Suppressor macrophage treated with lipopolysaccharide for 1 hour (primary cell): ENCODE measurements at places on chromosomes 7 and 10.

DNA sequence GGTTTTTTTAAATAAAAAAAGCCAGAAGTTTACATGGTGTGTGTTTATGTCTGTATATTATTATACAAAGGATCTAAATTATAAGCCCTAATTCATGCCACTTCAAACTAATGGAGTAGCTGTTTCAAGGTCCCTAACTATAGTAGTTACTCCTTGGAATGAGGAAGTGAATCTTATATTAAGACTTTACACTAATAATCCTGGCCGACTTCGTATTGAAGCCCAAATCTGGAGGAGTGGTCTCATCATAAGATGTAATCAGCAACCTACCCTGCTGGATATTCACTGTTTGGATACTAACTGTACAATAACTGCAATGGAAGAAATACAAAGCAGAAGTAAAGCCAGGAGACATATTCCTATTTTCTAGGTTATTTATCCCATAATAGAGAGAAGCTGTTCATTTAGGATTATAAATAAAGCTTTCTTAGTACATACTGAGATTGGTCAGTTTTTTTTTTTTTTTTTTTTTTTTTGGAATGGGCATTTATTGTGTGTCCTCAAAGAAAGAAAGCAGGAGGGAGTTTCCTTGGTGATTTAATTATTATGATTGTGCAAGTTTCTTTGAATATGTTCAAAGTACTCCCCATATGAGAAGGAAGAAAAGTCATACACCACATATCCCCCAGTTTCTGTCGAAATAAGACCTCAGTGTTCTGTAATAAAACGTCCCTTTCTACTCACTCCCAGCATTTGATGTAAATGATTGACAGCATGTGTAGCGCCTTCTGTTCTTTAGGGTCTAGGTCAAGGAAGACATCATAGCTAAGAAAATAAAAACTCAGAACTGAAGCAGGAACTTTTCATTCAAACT is 397.8 kb downstream of the EXOC4 start:
- DNase-seq, result peak; percentile 87

GRCh38 chr10:122587098-122587760 is 26.7 kb downstream of the DMBT1 start:
- DNase-seq, result no peak

DNA sequence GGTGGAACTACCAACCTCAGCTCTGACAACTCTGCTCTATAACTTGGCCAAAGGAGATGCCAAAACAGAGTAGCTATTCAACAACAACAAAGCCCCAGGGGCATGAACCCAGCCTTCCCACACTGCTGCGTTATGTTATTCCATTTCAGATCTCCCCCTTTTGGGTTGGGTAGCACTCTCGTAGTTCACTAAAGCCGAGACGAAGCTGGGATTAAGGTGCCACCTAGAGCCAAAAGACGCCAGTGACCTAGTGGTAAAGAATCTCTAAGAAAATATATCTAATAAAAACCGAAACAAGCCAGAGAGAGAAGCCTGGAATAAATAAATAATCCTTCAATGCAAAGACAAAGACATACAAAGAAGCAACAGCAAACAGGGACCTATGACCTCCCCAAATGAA is 217.3 kb downstream of the HERPUD2 start:
- no peak for DNase-seq

DNA sequence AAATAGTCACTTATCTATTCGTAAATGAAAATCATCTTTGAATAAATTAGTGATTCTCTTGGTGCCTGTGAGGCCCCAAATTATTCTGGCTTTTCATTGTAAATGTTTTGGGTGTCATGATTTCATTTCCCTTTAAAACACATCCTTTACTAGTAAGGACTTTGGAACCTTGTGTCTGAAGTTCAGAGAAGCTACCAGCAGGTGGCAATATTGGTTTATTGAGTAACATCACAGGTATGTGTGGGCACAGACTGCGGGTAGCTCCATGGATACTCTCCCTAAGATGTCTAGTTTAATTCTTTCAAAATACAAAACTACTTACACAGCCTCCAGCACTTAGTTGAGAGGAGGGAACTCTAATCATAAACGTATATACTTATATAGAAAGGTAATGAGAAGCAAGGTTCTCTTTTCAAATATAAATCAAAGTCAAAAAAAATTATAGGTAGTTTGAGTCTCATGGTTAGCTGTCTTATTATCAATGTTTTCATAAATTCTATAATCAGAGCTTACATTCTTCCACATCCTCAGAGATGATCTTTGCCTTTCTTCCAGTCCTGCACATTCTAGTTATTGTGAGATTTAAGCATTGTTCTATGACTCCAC is 449.6 kb downstream of the GRM8 start:
- DNase-seq, result peak; percentile 55

DNA sequence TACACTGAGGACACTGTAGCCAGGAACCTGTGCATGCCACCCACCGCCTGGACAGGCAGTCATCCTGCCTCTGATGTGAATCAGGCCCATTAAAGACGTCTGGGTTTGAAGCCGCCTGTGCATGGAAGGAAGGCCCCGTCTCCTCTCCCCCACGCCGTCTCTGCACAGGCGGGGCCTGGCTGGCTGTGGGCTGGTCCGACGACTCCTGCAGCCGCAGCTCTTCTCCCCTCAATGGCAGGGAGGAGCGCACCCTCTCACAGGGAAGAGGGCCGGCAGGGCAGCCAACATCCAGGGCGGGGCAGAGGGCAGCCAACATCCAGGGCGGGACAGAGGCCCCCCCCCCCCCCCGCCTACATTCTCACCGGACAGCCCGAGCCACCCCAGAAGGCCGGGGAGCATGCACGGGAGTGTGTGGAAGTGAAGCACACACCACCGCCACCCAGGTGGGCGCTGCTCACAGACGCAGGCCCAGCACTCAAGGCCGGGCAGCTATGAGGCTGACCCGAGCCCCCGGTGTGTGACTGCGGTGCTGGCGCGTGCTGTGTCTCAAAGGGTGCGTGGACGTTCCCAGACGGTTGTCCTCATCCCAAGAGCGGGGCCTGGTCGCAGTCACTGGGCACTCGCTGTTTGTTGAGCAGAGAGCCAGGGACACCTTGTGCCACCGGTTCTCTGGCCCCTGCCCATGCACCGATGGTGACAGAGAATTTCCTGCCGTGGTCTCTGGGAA is 19.1 kb downstream of the DPYSL4 start:
- DNase-seq, result no peak

GRCh38 chr10:511849-512191 is 177.6 kb downstream of the DIP2C start:
- DNase-seq, result no peak

- no peak for DNase-seq
Observed at GRCh38 chr7:82331234-82331633, 112.3 kb downstream of the CACNA2D1 start.

GRCh38 chr10:30029872-30030256 is 29.5 kb downstream of the JCAD start:
- no peak for DNase-seq

GRCh38 chr10:23324351-23324750 is 20.2 kb downstream of the C10orf67 start:
- DNase-seq, result no peak

- DNase-seq, result peak; percentile 39
Observed at GRCh38 chr10:28668363-28669226, 8.7 kb upstream of the BAMBI start.

- no peak for DNase-seq
Observed at GRCh38 chr7:79403879-79404278, 49.6 kb downstream of the MAGI2 start.

- peak; percentile 91 for DNase-seq
Observed at GRCh38 chr7:151727579-151728285, 149.2 kb downstream of the PRKAG2 start.

DNA sequence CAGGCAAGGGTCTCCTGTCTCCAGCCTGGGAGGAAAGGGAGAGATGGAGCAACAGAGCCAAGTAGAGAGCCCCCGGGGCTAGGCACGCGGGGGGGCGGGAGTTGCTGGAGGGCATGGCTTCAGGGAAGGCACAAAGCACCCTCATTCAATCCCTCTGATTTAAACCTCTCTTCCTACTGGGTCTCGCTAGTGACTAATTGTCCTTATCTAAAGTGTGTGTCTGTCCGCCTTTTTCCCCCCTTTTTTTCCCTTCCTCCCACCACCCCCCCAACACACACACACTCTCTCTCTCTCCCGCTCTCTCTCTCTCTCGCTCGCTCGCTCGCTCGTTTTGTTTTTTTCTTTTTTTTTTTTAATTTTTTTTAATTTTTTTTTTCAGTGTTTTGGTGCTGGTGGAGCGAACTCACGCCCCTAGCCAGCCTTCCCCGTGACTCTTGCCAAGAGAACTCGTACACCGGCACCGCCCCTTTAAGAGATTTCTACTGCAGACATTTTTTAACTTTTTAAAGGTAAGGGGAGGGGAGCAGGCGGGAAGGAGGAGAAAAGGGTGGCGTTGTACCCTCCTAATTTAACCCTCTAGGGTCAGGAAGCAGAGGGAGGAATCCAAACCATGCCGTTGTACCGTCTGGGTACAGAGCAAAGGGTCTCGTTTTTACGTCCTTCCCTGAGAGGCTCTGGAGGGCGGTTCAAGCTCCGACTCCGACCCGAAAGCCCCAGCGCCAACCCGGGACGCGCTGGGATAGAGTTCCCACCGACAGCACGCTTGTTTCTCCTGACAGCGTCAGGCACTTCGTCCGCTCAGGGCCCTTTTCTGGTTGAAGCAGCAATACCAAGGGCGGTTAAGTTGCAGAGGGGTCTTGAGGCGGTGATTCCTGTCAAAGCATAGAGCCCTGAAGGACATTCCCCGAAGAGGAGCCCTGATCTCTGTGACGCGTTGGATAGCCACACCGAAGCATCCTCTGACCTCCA is at the start of gene HPSE2:
TSS of gene HPSE2 (minus strand) at position 195 of the 969 bp plus-strand sequence.
- no peak for DNase-seq

DNA sequence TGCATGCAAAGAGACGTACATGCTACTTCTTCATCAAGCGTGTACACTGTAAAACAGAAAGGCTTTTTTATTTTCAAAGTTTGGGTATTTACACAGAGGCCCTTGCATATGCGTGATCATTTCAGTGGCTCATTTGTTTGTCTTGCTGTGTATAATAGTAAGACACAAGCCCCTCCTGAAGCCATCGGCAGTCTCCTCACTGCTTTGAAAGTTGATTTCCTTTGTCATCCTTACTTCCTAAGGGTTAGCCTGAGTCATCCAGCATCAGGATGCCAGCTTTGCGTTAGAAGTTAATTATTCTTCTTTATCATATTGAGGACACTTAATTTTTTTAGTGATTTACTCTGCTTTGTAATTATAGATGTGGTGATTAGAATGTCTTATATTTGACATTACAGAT is 72.5 kb upstream of the CTBP2 start:
- DNase-seq, result no peak

GRCh38 chr10:79277579-79278269 is 69.5 kb upstream of the PPIF start:
- DNase-seq, result no peak

DNA sequence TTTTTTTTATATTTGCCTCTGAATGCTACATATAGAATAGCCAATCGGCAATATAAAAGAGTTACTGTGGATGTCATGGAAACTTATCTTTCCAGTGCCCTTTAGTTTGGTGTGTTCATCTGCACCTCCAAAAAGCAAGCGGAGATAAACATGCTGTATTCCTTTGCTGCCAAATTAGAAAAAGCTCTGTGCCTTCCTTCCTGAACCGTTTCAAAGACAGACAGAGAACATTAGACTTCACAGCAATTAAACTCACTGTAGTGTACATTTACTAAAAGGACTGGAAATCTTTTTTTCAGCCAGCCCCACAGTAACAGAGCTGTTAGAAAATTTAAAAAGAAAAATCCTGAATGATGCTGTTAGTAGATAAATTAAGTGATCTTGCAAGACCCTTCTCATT is 707.5 kb downstream of the LRMDA start:
- no peak for DNase-seq

- no peak for DNase-seq
Observed at GRCh38 chr7:55516409-55516808, 55.9 kb downstream of the VOPP1 start.

GRCh38 chr7:3232228-3232627 is 68.8 kb upstream of the SDK1 start:
- no peak for DNase-seq

- DNase-seq, result no peak
Observed at GRCh38 chr10:10942441-10942840, 75.2 kb upstream of the CELF2 start.

GRCh38 chr10:90125456-90126255 is 424.3 kb downstream of the KIF20B start:
- no peak for DNase-seq

DNA sequence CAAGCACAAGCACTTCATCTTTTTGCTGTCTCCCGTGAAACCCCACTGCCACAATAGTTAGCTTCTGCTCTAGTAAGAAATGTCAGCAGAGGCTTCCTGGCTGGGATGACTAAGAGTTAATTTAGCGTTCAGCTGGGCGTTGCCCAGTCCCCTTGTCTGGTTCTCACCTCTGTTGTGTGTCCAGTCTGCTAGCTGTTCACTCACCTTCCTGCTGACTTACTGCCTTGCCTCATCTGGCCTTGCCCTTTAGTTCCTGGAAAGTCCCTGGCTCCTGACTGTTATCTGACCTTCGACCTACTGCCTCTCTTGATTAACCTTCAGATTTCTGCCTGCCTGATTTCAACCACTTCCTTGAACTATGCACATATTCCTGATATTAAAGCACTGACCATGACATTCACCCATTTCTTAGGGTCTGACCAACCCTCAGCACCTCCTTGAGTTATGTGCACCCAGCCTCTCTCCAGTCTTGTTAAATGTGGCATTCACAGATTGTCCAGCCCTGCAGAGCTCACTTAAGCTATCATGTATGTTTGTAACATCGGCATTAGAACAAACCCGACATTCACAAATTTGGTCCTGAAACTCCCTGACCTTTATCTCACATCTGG is 30.3 kb downstream of the C7orf33 start:
- DNase-seq, result peak; percentile 50

DNA sequence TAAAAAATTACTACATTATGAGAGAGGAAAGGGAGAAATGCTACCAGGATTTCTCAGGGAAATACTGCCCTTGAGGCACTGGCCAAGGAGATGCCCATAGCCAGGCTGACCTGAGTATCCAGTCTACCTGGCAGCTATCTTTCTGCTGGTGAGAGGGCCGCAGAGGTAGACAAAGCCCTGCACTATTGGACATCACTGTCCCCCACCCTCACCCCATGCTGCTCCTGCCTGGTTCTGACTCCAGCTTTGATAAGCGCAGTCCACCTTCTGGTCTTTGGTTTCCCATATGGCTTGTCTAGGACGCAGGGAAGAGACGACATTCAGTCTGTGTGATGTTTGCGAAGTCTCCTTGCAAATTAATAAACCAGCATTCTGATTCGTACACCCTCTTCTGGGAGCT is 3.7 kb downstream of the ITPRIP start:
- no peak for DNase-seq

DNA sequence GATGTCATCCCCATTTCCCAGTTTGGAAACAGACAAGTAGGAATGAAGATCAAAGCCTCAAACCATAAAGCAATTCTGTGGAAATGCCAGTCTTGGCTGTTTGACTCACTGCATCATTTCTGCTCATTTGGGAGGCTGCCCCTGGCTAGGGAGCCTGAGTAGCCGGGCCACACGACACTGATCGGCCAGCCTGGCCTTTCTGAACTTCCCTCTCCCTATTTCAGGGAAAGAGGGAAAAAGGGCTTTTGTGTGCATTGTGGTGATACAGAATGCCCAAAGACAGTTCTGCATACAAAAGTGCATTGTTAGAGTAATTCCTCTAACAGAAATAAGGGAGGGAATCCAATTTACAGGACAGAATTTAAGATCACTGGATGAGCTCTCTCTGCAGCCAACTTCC is 41.7 kb upstream of the OPALIN start:
- no peak for DNase-seq
